ENCODE measurements at places on chromosomes 16 and 17. TPM values are rescaled to one million over a fixed set of nuclear protein-coding genes. Genes with fewer than 3 reads are reported as not detected.

Gene FKBP10
- 1,584 TPM for total RNA-seq

Gene TBC1D3I
- total RNA-seq = not detected

Gene ARL17B
- 9.3 TPM for total RNA-seq

Gene SRCIN1
- not detected for total RNA-seq

Gene SULT1A4
- not detected for total RNA-seq

Gene HOXB6
- total RNA-seq = 5.3 TPM

Gene PSMD12
- 41.9 TPM for total RNA-seq

Gene ARHGAP27
- 0.59 TPM for total RNA-seq

Gene CIBAR2
- not detected for total RNA-seq

Gene G6PC1
- not detected for total RNA-seq

Gene STH
- not detected for total RNA-seq

Gene KRT34
- 0.89 TPM for total RNA-seq

Gene KREMEN2
- not detected for total RNA-seq

Gene ZNF385C
- not detected for total RNA-seq

Gene CD7
- not detected for total RNA-seq

Gene KRT15
- 1.8 TPM for total RNA-seq

Gene HIC1
- 67.7 TPM for total RNA-seq

Gene LRRC37A2
- total RNA-seq = 4.2 TPM

Gene KRTAP2-1
- not detected for total RNA-seq

Gene AIPL1
- total RNA-seq = not detected

Gene KRTAP1-5
- 0.23 TPM for total RNA-seq

Gene GGA2
- total RNA-seq = 30.0 TPM

Gene C16orf95
- 6.1 TPM for total RNA-seq

Gene SDR42E1
- total RNA-seq = under 0.01 TPM

Gene CLEC3A
- not detected for total RNA-seq

Gene TRAF4
- total RNA-seq = 33.5 TPM

Gene PLCG2
- total RNA-seq = 1.8 TPM

Gene TMEM204
- total RNA-seq = 4.8 TPM

Gene HNF1B
- not detected for total RNA-seq

Gene PTX4
- not detected for total RNA-seq

Gene KRT33A
- total RNA-seq = not detected

Gene NPW
- total RNA-seq = 0.65 TPM

Gene DHODH
- 5.3 TPM for total RNA-seq

Gene ZDHHC7
- 77.2 TPM for total RNA-seq

Gene NPIPB2
- total RNA-seq = 3.6 TPM

Gene MYH10
- total RNA-seq = 185 TPM

Gene CDRT15L2
- not detected for total RNA-seq

Gene RAB11FIP4
- 0.74 TPM for total RNA-seq

Gene ZP2
- total RNA-seq = not detected

Gene CCL23
- not detected for total RNA-seq

Gene AOC3
- 0.30 TPM for total RNA-seq

Gene CAPNS2
- 1.2 TPM for total RNA-seq

Gene SHISA6
- not detected for total RNA-seq

Gene ALOX12
- total RNA-seq = not detected

Gene VAT1L
- 43.1 TPM for total RNA-seq

Gene ZPBP2
- total RNA-seq = not detected

Gene KRT27
- not detected for total RNA-seq

Gene CCL13
- total RNA-seq = 0.59 TPM

Gene RAB26
- 3.0 TPM for total RNA-seq
